ENCODE measurements at places on chromosomes 6 and 20. TPM values are rescaled to one million over a fixed set of nuclear protein-coding genes. Genes with fewer than 3 reads are reported as not detected.

The NNAT gene
- 0.14 TPM for total RNA-seq

The OTOR gene
- not detected for total RNA-seq

The TSBP1 gene
- total RNA-seq, result not detected

The RCAN2 gene
- total RNA-seq, result 3.7 TPM

The SOX4 gene
- 30.7 TPM for total RNA-seq

The CLDN20 gene
- total RNA-seq, result not detected

The LPIN3 gene
- total RNA-seq, result 6.0 TPM

The SIRPB1 gene
- 0.71 TPM for total RNA-seq

The OPRM1 gene
- total RNA-seq, result not detected

The SIRPB2 gene
- total RNA-seq, result not detected

The EDN3 gene
- total RNA-seq, result not detected

The MYB gene
- 0.14 TPM for total RNA-seq

The PLCB4 gene
- 2.0 TPM for total RNA-seq

The SEL1L2 gene
- not detected for total RNA-seq

The TRAPPC3L gene
- 0.14 TPM for total RNA-seq

The IRF4 gene
- 0.65 TPM for total RNA-seq

The NT5E gene
- 363 TPM for total RNA-seq

The TMEM244 gene
- not detected for total RNA-seq

The AVP gene
- total RNA-seq, result not detected

The PACSIN1 gene
- total RNA-seq, result not detected

The DDO gene
- total RNA-seq, result 1.3 TPM

The DCBLD1 gene
- 50.5 TPM for total RNA-seq

The SCP2D1 gene
- total RNA-seq, result not detected

The SGK2 gene
- 0.28 TPM for total RNA-seq

The REM1 gene
- total RNA-seq, result not detected

The TMEM217 gene
- total RNA-seq, result 4.0 TPM

The SMAP1 gene
- 19.8 TPM for total RNA-seq

The PRR18 gene
- not detected for total RNA-seq

The FAM217A gene
- total RNA-seq, result not detected

The BNIP5 gene
- not detected for total RNA-seq

The WFDC10B gene
- 0.14 TPM for total RNA-seq

The SLC17A9 gene
- 9.4 TPM for total RNA-seq

The CCN6 gene
- not detected for total RNA-seq

The PEX6 gene
- 53.9 TPM for total RNA-seq

The PTCHD4 gene
- 3.0 TPM for total RNA-seq

The NKX2-4 gene
- total RNA-seq, result not detected

The FAM135A gene
- total RNA-seq, result 10.5 TPM

The VGLL2 gene
- not detected for total RNA-seq

The ZDHHC14 gene
- total RNA-seq, result 5.0 TPM

The HDGFL1 gene
- total RNA-seq, result not detected

The HLA-DQB2 gene
- total RNA-seq, result not detected

The STXBP5 gene
- total RNA-seq, result 40.4 TPM

The DZANK1 gene
- 0.85 TPM for total RNA-seq

The KIZ gene
- total RNA-seq, result 26.6 TPM

The RSPO3 gene
- 17.4 TPM for total RNA-seq

The CYP24A1 gene
- 0.28 TPM for total RNA-seq

The RSPH9 gene
- 1.0 TPM for total RNA-seq

The KCNK16 gene
- not detected for total RNA-seq

The SLC25A27 gene
- 16.1 TPM for total RNA-seq

Data from smooth muscle cell of bladder (primary cell).